ENCODE measurements at places on chromosomes 3 and 15. TPM values are rescaled to one million over a fixed set of nuclear protein-coding genes. Genes with fewer than 3 reads are reported as not detected.

Gene SMCO1
- not detected for total RNA-seq

Gene SLC25A20
- total RNA-seq, result 12.9 TPM

Gene ABI3BP
- total RNA-seq, result 1.0 TPM

Gene RNU5B-1
- not detected for total RNA-seq

Gene ILDR1
- not detected for total RNA-seq

Gene XXYLT1
- total RNA-seq, result 12.4 TPM

Gene VGLL4
- total RNA-seq, result 32.9 TPM

Gene PPARG
- 40.6 TPM for total RNA-seq

Gene CCR3
- not detected for total RNA-seq

Gene GPR15
- total RNA-seq, result not detected

Gene IL12A
- total RNA-seq, result 0.49 TPM

Gene CELF6
- total RNA-seq, result 0.15 TPM

Gene NEK10
- 1.8 TPM for total RNA-seq

Gene SLC22A13
- not detected for total RNA-seq

Gene DPPA2
- not detected for total RNA-seq

Gene CHRFAM7A
- total RNA-seq, result 4.9 TPM

Gene CKMT1A
- 2.7 TPM for total RNA-seq

Gene TERC
- 0.93 TPM for total RNA-seq

Gene FANCD2
- 20.9 TPM for total RNA-seq

Gene NR1I2
- total RNA-seq, result not detected

Gene NOX5
- 0.38 TPM for total RNA-seq

Gene TM6SF1
- 0.17 TPM for total RNA-seq

Gene GUCA1C
- not detected for total RNA-seq

Gene SPTBN5
- total RNA-seq, result 0.25 TPM

Gene WDR76
- total RNA-seq, result 16.3 TPM

Gene ATP13A5
- total RNA-seq, result not detected

Gene CP
- total RNA-seq, result 6.5 TPM

Gene CFAP44
- 2.6 TPM for total RNA-seq

Gene CCK
- total RNA-seq, result 1.4 TPM

Gene IMPG2
- total RNA-seq, result not detected

Gene CLEC3B
- total RNA-seq, result not detected

Gene PLA2G4D
- not detected for total RNA-seq

Gene LRRC3B
- total RNA-seq, result not detected

Gene TGM5
- not detected for total RNA-seq

Gene TMEM207
- not detected for total RNA-seq

Gene DAG1
- total RNA-seq, result 61.0 TPM

Gene ST8SIA2
- total RNA-seq, result 0.57 TPM

Gene TLR9
- not detected for total RNA-seq

Gene SOX14
- total RNA-seq, result not detected

Gene PRR20G
- not detected for total RNA-seq

Gene ERICH6
- total RNA-seq, result 0.07 TPM

Gene STT3B
- 73.2 TPM for total RNA-seq

Gene IL17RB
- total RNA-seq, result 0.83 TPM

Gene ROBO1
- 14.8 TPM for total RNA-seq
